Testis (tissue), 5 donors: ENCODE measurements at places on chromosomes 4 and X. TPM values are rescaled to one million over a fixed set of nuclear protein-coding genes. Genes with fewer than 3 reads are reported as not detected.

GRCh38 chr4:108215055-108215454 is 46.3 kb upstream of the LEF1 start:
- DNase-seq = no peak

Gene MAGEA1
- 8.9 TPM for total RNA-seq

DNA sequence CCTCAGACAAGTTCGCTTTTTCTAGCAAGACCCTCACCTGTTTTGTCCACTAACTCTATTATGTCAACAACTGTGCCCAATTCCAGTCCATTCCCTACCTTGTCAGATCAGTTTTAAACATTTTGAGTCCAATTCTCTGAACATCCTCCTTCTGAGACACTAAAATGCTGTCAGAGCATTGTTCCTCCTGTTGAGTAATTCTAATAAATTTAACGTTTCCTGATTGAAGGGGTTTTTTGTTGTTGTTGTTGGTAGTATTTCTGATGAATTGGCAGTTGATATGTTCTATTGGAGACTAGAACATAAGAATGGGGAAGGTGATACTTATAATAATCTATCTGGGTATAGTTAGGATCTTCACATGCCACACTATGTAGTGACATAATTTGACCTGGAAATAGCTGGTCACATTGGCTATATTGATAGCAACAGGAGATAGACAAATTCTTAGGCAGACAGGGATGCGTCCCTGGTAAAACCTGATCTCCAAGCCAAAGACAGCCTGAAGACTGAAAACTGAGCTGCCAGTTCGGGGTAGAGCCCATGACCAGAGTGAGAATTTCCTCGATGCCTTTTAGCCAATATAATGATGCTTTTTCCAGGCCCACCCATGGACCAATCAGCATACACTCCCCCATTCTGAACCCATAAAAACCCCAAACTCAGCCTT is 12.4 kb upstream of the CXCL2 start:
- DNase-seq = no peak

Gene SUPT20HL1
- total RNA-seq = 1.5 TPM

DNA sequence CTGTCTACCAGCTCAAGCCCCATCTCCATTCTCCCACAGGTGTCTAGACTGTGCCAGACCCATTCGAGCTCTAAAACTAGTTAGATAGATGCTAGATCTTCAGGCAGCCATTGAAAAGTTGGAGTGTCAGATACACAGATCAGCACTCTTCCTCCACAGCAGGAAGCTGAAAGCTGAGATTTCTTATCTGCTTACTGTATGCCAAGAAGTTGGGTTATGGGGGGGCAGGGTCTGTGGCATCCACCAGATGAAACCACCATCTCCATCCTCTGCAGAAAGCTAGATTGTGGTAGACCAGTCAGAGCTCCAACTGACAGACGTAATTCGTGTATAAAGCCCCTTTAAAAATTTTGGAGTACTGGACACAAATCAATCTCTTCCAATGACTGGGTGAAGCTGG is 54.8 kb downstream of the ADAM29 start:
- DNase-seq = no peak

DNA sequence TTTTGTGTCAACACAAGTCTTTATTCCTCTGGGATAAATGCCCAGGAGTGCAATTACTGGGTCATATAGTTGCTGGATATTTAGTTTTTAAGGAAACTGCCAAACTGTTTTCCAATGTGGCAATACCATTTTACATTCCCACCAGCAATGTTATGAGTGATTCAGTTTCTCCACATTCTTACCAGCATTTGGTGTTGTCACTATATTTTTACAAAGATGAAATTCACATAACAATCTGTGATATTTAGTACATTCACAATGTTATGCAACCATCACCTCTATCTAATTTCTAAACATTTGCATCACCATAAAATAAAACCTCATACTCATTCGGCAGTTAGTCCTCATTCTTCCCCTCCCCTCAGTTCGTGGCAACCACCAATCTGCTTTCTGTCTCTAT is 75.0 kb downstream of the MAMLD1 start:
- no peak for DNase-seq
